Fibroblast of the aortic adventitia (primary cell): ENCODE measurements at places on chromosomes 1 and 21. TPM values are rescaled to one million over a fixed set of nuclear protein-coding genes. Genes with fewer than 3 reads are reported as not detected.
A peak's percentile ranks its signal among the peaks of the same experiment; 100 is the strongest.

- DNase-seq = no peak
These were observed 99.3 kb downstream of the CEP350 start for GRCh38 chr1:180053594-180054567.

Gene MYOG
- total RNA-seq = not detected in 2 replicates

Gene OR6F1
- not detected in 2 replicates for total RNA-seq

DNA sequence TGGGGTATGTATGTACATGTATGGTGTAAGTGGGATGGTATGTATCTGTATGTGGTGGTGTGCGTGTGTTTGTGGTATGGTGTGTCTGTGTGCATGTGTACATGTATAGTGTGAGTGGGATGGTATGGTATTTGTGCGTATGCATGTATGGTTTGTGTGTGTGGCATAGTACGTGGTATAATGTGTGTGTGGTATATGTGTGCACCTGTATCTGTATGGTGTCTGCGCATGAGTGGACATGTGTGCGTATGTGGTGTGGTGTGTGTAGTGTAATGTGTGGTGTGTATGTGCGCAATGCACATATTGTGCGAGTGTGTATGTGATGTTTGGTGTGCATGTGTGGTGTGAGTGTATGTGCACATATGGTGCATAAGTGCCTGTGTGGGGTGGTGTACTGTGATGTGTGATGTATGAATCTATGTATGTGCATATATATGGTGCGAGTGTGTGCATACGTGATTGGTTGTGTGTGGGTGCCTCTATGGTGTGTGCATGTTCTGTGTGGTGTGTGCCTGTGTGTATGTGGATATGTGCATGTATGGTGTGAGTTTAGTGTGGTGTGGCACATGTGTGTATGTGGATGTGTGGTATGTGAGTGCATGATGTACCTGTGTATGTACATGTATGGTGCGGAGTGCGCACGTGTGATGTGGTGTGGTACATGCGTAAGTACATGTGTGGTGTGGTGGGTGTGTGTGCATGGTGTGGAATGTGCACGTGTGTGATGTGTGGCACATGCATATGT, 38.8 kb downstream of the WDR4 start:
- no peak for DNase-seq

DNA sequence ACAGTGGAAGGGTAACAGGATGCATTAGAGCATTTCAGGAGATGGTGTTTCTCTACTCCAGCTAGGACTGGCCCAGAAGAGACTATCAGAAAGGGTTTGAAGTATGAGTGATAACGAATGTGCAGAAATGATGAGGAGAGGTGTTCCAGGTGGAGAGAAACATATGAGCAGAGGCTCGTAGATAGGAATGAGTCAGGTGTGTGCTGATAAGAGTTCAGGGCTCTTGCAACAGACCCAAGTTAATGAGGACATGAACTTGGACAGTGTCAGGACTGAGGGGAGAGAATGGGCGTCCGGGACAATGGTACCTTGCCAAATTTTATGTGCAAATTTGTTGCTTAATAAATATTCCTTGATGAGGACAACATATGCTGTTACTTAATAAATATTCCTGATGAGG, 183.9 kb upstream of the NFIA start:
- DNase-seq = no peak

GRCh38 chr1:97864615-97865014, 56.2 kb downstream of the DPYD start:
- no peak for DNase-seq

DNA sequence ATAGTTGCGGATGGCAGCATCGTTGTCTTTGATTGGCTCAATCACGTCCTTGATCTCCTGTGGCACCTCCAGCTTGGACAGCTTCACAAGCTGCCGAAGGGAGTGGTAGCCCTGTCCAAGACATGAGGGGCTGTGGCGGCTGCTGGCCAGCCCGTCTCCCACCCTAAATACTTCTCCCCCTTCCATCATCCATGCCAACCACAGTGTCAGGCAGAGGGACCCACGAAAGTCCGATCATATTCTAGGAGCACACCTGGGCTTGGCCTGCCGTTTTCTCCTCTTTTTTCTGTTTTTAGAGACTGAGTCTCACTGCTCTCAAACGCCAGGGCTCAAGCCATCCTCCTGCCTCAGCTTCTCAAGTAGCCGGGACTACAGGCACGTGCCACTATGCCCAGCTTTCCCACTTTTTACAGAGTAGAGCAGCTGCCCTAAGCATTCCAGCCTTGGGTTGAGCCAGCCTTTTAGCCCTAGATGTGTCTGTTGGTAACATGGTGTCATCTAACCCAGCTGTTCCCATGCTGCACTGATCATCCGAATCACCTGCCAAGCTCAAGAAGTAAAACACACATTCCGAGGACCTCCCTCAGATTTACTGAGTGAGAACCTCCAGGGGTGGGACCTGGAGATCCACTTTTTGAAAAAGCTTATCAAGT, 10.4 kb downstream of the MTHFR start:
- DNase-seq = no peak

DNA sequence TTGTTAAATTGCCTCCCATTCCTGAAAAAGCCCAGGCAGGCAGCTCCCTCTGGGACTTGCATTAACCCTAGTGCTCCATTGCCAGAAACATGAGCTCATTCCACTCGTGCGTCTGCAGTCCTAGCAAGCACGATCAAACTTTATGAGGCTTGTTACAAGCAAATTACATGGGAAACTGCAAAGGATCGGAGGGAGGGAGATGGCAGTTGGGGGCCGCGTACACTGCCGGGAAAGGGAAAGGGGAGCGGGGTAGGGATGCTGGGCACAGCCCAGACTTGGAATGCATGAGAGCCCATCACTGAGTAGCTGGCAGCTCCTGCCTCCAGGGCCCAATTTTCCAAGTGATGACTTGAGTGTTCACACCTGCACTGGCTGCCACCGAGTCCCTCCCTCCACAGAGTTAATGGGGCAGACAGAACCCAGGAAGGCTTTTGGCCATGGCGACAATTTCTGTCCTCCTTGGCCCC, 169.9 kb downstream of the BRINP2 start:
- no peak for DNase-seq

Gene VSIG8
- not detected in 2 replicates for total RNA-seq

DNA sequence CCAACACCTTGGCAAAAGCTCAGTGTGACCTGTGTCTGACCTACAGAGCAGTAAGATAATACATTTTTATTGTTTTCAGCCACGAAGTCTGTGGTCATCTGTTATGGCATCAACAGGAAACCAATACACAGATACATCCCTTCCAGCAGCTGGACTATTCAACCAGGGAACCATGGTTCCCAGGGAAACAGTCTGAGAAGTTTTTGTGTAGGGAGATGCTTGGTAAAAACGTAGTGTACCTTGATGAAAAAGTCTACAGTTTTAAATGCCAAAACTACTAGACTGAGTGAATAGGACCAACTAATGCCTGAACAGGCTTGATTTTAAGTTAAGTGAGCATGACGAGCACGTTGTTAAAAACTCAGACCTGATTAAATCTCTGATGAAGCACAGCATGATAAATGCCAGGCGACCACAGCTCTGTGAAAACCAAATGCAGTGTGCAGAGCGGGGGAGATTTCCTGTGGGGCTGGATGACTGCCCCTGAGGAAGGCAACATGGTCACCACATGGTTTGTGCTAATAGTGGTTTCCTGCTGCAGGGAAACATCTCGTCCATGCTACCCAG, 228.9 kb downstream of the TNR start:
- DNase-seq = no peak

DNA sequence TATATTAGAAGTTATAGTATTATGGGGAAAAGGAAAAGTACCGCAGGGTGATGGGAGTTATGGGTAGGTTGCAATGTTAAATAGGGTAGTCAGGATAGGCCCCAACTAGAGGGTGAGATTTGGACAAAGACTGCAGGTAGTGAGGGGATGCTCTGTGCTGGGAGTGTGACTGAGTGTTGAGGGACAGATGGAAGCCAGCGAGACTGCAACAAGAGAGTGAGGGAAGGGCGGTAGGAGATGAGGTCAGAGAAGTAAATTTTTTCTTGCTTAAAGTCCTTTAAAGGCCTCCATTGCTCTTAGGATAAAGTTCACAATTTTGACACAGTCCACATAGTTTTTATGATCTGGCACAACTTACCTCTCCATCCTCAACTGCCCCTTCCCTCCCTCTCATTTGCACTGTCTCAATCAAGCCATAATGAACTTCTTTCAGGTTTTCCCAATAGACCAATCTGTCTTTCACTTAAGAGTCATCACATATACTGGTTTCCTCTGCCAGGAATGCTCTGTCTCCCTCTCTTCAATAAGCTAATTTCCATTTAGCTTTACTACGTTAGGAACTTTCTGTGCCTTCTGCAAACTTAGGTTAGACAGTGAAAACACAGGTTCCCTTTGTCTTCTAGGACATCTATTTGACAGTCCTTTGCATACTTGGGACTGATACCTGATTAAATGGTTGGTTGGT, 237.7 kb upstream of the CACYBP start:
- no peak for DNase-seq

GRCh38 chr1:147804942-147805723, 44.7 kb upstream of the GJA5 start:
- no peak for DNase-seq

Gene PTTG1IP
- 226 and 233 TPM in 2 replicates for total RNA-seq

Gene CD53
- total RNA-seq = not detected in 2 replicates

DNA sequence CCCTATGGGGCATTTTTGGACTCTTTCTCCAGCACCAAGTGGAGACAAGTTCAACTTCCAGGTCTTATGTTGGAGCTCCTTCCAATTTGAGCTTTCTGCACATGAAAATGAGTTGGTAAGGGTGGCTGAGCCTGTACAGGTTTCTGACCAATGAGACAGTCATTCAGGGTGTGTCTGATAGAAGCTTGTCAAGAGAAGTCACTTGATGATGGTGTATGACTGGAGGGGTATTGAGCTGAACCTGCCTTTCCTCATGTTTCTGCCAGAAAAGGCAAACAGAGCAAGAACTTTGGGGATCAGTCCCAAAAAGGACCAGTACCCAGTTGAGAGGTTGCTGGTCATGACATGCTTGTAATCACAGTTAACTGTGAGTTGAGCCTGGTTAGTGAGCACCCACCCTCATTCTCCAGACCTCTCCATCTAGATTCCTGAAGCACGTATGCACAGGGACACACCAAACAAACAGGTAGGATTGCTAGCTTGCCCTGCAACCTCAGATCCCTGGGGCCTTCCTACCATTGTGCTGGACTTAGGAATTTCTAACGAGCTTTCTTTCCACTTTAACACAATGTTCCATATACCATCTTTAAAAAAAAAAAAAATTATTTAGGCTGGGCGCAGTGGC, 26.6 kb downstream of the FAM89A start:
- DNase-seq = no peak

- peak; percentile 78 for DNase-seq
These were observed 19.4 kb downstream of the PDE4B start for GRCh38 chr1:65812065-65812464.

DNA sequence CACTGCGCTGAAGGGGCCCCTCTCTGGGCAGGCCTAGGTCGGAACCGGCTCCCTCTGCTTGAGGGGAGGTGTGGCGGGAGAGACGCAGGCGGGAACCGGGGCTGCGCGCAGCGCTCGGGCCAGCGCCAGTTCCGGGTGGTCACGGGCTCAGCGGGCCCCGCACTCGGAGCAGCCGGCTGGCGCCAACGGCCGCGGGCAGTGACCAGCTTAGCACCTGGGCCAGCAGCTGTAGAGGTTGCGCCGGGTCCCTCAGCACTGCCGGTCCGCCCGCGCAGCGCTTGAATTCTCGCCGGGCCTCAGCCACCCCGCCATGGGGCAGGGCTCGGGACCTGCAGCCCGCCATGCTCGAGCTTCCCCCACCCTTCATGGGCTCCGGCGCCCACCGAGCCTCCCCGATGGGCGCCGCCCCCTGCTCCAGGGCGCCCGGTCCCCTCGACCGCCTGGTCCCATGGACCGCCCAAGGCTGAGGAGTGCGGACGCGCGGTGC, 254.6 kb downstream of the COL11A1 start:
- DNase-seq = no peak
